ENCODE measurements at places on chromosomes 6 and 20.
A peak's percentile ranks its signal among the peaks of the same experiment; 100 is the strongest.

GRCh38 chr6:110355727-110356126 is 2.4 kb downstream of the METTL24 start:
- DNase-seq = no peak

DNA sequence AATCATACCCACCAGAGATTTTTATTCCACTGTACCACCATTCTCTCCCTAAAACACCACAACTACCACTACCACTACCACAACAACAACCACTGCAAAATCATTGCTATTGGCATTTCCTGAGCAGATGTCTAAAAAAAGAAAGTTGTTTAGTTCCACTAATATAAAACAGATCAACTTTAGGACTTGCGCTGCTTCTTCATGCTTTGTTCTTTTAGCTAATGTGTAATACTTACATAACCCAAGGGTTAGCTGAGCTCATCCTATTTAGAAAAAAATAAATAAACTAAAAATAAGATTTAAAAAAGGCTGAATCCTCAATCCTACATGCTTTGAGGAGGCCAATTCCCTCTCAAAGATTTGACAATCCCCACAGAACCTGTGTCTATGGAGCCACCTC is 11.4 kb downstream of the IYD start:
- no peak for DNase-seq

GRCh38 chr6:17585766-17586490 is 14.2 kb upstream of the FAM8A1 start:
- no peak for DNase-seq

DNA sequence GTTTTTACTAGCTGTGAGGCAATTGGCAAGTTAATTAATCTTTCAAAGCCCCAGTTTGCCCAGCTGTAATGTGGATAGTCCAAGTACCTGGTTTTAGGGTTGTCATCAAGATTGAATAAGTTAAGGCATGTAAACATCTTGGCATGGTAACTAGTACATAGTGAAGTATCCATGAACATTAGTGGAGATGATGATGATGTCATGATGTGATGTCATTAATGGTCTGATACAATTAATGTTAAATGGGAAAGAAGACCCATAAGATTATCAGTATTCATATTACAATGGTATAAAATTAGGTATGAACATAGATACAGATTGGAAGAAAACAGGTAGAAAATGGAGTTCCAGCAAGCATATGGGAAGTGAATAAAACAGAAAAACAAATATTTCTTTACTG is 5.3 kb downstream of the EPB41L1 start:
- DNase-seq = no peak

DNA sequence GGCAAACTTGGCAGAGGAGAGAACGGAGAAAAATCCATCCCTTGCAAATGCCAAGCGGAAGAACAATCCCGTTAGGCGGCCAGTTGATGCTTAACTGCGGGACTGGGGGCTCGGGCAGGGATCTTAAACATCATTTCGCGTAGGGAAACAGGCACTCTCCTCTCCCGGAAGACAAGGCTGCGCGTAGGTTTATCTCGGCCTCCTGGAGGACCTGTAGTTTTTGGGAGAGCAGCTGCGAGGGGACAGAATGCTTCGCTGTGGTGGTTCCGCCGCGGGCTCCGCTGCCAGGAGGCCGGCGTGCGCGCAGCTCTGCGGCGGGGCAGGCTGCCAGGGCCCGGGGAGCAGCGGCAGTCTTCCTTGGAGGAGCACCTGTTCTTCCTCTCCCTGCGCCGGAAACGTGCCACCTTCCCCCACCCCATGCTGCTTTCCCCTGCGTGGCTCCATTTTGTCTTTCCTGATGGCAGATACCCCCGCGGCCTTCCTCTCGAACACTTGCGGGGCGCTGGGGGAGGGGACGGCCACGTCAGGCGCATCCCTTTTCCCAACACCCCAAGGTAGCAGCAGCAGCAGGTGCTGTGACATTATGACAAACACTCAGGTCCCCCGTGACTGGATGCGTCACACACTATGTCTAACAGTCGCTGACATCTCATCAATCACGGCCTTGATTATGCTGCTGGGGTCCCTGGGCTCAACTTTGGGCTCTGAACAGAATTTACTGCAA is 230.7 kb upstream of the BTBD3 start:
- DNase-seq = no peak

- no peak for DNase-seq
Measured at GRCh38 chr20:3583765-3584164, 79.4 kb downstream of the GFRA4 start.

- DNase-seq = no peak
Measured at GRCh38 chr20:62889871-62890270, 28.2 kb upstream of the TCFL5 start.

GRCh38 chr6:169751242-169752073 is at the start of the genes DYNLT2 and ERMARD:
Gene DYNLT2, minus strand, starts transcription at chr6:169751572. Its CDS starts 114 bp downstream, at chr6:169751458.
Gene ERMARD, plus strand, starts transcription at chr6:169751622. Its CDS starts 36 bp downstream, at chr6:169751658.
- DNase-seq = peak; percentile 93

GRCh38 chr6:161373905-161374451 is 100.1 kb upstream of the AGPAT4 start:
- peak; percentile 64 for DNase-seq

DNA sequence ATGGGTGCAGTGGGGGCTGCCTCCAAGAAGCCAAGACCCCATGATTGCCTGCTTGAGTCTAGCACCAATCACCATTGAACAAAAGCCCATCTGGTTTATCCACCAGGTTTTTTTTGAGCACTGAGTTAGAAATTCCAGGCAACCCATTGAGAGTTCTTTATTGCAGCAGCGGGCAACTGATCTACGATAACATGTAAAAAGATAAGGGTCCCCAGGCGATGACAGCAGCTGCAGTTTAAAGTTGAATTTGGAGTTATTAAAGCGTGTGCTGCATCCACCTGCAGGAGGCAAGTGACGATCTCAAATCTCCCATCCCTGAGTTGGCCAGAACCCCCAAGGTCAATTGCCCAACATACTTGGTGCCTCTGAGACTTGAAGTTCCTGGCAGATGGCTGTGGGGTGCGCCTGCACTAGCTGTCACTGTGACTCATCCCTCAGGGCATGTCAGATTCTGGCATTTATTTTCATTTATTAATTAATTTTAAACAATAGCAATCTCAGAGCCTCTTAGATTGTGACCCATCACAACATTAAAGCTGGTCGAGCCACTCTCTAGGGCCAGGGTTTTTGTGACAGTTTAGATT is 290.4 kb upstream of the SULF2 start:
- DNase-seq = no peak

DNA sequence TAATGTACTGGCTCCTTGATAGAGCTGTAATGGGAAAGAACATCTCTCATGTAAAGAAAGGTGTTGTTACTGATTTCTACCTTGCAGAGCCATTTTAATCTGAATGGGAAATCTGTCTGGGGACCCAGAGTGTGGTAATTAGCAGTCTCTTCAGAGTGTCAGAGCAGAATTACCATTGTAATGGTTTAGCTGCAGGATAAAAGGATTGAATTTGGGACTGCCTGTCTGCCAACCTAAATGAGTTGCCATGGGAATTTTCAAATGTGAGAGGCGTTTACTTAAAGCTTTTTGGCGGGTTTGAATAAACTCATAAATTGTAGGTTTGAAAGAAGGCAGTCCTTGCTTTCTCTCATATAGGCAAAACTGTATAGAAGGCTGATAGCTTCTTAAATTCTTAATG is 128.8 kb downstream of the QKI start:
- DNase-seq = no peak

DNA sequence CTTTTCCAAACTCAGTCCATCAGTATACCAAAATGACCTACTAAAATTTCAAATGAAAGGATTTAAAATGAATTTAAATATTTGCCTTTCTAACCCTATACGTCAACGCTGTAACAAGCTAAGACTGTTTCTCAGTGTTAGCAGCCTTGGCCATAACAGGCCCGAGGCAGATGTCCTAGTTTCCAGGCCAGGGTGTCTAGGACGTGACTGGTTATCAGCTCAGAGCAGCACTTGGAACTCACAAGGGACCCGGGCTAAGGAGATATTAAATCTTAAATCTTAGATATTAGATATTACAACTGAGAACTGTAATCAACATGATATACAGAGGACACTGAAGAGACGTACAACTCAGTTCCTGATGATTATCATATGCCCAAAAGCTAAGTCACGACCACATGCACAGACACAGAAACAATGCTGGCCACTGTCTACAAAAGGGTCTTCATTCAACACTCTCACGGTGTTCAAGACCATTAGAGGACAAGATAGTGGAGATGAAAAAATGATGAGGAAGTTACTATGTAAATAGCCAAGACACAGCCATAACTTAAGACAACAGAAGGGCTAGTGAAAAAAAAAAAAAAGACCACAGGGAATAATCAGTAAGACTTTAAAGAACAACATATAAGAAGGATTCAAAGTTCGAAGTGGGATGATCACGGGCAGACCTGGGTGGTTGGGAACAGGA is at the start of gene CLDN20:
Gene CLDN20, plus strand, starts transcription at position 641 of the 691 bp plus-strand sequence. CDS start 11,707 bp downstream, outside the sequence.
- DNase-seq = no peak

DNA sequence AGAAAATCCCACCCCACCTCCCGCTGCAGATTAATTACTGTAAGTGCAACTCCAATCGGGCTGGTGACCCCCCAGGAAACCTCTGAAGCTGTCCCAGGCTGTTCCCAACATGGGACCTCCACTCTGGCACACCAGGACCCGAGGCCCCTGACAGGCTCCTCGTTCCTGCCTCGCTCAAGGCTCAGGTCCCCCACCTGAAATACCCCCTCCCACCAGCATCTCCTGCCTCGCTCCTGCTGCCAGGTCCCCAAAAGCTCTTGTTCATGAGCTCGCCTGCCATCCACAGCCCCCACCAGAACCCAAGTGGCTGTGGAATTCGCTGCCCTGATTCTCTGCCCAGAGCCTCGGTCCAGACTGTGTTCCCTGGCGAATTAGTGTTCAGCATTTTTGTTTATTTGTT is 26.1 kb downstream of the NPEPL1 start:
- DNase-seq = no peak

DNA sequence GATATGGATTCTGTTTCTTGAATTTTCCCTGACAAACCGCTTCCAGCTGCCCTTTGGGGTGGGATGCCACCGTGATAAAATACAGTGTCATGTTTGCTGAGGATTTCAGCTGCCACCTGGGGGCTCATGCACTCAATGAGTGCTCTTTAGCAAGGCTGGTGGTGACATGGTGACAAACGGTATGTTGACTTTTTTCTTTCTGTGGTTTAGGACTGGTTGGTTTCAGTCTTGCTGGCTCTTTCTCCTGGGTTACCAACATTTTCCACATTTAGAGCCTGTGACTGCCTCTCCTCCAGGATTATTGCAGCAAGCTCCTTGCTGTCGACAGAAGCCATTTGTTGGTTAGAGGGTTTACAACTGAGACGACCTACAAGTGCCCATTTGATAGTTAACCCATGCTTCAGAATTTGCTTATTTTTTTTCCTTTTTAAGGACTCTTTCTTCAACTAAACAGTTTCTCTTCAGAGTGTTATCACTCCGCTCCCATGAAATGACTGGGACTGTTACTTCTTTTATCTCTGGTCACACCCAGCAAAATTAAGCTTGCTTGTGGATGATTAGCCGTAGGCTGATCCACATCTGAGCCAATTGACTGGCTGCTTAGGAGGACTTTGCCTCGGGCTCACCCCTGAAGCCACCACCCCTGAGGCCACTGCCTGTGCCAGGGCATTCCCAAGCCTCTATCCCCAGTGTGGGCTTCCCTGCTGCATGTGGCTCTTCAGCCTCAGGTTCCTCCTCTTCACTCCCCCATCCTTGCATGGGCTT is 48.4 kb upstream of the CDYL start:
- no peak for DNase-seq

GRCh38 chr20:10201321-10201870 is 17.2 kb upstream of the SNAP25 start:
- DNase-seq = no peak

- no peak for DNase-seq
Measured at GRCh38 chr20:23129266-23129665, 43.1 kb upstream of the CD93 start.

GRCh38 chr6:130625825-130626527 is 201.2 kb upstream of the SMLR1 start:
- DNase-seq = no peak

- DNase-seq = no peak
Measured at GRCh38 chr6:15038013-15038791, 207.7 kb upstream of the JARID2 start.

DNA sequence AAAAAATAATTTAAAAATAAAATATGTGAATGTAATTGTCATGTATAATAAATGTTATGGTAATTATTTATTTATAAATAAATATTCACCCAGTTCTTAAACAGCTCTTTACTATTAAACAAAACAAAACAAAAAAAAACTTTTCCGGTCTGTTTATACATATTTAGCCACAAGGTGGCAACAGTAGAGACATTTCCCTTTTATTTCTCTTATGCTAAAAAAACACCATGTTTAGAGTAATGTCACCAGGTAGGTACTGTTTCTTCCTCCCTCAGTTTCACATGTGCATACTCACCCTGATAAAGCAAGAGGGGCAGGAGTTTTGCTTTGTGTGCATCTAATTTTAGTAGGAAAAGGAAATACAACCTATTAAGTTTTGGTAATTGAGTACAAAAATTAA is 610.4 kb upstream of the IMPG1 start:
- no peak for DNase-seq

DNA sequence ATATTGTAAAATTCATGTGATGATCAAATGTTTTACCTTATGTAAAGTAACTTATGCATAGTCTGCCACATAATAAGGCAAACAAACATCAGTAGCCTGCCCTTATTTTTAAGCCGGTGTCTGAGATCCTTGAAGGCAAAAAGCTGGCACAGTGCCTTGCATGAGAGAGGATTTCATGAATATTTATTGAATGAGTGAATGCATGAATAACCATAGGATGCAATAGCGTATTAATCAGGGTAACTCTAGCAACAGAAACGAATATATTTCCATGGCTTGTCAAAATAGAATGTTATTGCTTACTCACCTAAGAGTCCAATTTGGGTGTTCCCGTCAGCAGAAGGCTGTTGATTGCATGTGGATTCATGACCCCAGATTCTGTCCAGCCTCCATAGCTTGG is 34.9 kb downstream of the BTBD3 start:
- DNase-seq = no peak

GRCh38 chr6:83884523-83884922 is 25.0 kb downstream of the CYB5R4 start:
- no peak for DNase-seq

GRCh38 chr20:35232575-35232974 is 6.1 kb downstream of the MMP24 start:
- DNase-seq = no peak

DNA sequence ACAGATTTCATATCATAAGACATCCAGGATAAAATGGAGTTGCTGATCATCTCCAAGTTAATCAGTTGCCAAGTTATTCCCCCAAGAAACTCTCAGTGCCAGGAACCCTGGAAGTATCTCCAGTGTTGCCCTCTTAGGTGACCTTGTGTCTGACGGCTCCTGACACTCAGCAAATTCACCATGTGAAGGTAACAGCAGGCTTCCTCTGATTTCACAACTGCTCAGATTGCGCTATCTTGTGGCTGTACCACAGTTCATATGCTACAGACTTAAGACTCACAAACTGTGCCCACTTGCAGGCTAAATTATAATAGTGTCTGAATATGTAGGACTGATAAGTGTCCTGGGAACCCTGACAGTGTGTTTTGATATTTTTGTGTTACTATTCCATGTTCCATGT is 186.6 kb upstream of the OPRM1 start:
- DNase-seq = no peak

GRCh38 chr6:157990321-157991066 is 8.8 kb downstream of the SYNJ2 start:
- DNase-seq = no peak
